ENCODE measurements at places on chromosomes 5 and 9.

GRCh38 chr9:3828495-3828894 is 302.7 kb upstream of the RFX3 start:
- no peak for DNase-seq

DNA sequence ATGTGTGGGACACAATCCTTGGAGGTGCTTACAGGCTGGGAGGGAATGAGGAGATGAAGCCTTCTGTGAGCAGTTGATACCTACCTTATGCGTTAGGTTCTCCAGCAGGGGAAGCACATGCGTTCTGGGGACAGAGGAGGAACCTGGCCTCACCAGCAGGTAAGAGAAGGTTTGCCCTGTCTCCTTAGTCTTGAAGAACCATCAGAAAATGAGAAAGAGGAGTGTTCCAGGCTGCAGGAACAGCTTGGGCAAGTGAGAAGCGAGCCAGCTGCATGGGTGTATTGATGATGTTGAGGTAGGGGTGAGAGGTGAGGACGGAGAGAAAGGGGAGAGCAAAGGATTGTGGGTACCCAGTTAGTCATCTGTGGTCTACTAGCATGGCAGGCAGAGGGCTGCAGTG is 156.9 kb upstream of the MVB12B start:
- no peak for DNase-seq

DNA sequence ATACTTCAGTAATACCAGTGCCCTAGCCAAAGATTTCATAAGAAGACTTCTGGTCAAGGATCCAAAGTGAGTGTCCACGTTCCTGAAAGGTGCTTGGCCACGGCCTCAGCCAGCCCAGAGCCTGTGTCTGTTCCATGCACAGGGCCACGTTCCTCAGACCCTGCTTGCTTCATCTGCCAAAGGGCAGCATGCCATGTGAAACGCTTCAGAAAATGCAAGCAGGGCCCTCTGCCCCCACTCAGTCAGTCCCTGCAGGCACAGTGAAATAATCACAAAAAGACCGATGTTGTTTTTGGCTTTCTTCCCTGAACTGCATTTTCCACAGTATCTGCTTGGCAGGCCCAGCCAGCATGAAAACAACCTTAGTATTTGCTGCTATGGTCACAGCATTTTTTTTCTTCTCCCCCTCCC is 85.5 kb upstream of the CTSL start:
- peak; percentile 86 for DNase-seq

DNA sequence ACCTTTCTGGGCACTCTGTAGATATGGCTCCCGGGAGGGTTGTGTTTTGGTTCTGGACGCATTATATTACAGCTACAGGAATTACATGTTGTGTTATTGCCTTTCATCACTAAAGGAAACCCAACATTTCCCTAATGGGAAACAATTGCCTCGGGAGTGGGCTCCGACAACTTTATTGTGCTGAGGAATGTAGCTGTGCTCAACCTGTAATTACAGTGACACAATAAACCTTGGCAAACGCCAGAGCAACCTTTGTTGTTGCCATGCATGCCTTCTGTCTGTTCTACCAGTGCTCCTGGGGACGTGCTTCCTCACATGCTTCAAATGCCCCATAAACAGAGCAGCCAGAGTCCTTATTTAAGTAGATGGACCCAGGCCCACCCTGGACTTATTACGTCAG is 182.4 kb downstream of the DIRAS2 start:
- peak; percentile 5 for DNase-seq

GRCh38 chr9:77013932-77014596 is 5.4 kb upstream of the FOXB2 start:
- peak; percentile 9 for DNase-seq

DNA sequence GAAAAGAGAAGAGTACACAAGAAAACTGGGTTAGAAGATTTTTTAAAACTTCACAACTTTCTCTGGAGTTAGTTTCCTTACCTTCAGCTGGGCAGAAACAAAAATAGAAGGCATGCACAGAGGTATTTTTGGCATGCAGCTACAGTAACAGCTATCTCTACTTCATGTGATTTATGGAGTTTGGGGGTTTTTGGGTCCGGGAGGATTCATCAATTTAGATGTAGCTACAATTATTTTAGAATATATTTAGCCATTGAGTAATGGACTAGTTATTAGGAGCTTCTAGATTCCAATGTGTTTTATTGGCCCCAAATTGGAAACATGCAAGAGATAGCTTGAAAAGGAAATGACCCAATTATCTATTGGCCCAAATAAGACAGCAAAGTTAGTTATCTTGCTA is 91.6 kb upstream of the TNFAIP8 start:
- DNase-seq: no peak

DNA sequence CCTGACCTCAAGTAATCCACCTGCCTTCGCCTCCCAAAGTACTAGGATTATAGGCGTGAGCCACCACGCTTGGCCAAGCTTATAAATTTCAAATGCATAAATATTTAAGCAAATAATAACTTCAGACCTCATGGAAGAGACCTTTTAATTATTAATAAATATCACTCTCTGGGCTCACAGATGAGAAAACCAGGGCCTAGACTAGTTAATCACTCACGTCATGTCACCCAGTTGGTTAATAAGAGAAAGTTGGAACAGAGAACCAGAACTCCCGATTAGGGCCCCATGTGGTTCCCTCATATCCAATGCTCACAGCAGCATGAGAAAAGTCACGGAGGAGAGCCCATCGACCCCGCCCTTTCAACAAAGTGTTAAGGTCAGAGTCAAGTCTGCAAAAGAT is 79.3 kb downstream of the EPB41L4A start:
- no peak for DNase-seq

DNA sequence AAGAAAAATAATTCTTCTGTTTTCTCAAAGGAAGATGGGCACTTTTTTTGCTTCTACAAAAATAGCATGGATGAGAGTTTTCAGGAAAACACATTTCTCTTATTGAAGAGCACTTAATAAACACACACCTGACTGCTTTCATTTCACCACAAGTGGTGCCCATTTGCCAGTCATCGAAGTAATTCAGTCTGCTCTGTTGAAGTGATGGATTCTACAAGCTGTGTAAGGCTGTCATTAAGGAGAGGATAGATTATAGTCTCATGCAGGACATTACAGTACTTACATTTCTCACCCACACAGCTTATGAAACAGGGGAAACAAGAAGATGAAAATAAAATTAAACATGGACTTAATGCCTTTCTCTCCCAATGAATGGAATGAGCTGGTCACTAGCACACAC is 165.2 kb downstream of the NR2F1-AS1 start:
- DNase-seq: no peak

GRCh38 chr5:35884191-35884769 is 27.6 kb downstream of the IL7R start:
- no peak for DNase-seq

DNA sequence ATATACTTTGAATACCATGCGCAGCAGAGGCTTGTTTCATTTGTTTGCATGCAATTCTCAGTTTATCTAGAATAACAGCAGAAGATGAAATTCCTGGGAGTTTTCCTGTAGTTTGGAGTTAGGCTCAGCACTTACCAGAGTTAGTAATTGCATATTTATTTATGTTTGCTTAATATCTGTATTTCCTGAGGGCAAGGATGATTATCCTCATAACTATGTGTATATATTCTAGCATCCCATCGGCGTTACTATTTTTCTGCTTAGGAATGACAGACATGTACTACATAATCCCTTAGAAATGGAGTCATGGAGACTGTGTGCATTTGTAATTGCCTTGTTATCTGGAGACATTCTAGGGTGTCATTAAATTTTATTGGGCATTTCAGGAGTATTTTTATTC is 1184.8 kb downstream of the DTWD2 start:
- no peak for DNase-seq

DNA sequence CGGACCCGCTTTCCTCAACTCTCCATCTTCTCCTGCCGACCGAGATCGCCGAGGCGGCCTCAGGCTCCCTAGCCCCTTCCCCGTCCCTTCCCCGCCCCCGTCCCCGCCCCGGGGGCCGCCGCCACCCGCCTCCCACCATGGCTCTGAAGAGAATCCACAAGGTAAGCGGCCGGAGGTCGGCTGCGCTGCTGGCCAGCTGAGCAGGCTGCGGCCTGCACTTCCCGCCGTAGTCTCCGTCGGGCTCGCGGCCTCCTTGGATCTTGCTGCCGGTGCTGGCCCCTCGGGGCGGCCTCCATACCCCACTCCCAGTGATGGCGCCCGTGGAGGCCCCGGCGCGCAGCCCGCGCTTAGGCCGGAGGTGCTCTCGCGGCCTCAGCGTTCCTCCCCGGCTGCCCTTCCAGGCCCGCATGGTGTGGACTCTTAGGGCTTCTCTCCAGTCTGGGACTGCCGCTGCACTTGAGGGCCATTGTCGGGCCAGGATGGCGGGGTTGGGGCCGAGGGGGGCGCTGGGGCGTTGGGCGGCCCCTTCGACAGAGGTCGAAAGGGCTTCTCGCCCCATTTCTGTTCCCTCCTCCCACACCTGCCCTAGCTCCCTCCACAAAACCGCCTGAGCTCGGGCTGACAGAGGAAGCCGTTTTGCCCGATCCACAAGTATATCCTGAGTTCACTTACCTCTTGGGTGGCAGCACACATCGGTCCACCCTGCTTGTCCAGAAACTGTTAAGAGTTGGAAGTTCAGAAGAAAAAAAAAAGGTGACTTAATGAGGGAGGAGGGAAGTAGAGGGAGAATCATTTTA is 714 bp downstream of the UBE2D2 start:
- DNase-seq: peak; percentile 81

DNA sequence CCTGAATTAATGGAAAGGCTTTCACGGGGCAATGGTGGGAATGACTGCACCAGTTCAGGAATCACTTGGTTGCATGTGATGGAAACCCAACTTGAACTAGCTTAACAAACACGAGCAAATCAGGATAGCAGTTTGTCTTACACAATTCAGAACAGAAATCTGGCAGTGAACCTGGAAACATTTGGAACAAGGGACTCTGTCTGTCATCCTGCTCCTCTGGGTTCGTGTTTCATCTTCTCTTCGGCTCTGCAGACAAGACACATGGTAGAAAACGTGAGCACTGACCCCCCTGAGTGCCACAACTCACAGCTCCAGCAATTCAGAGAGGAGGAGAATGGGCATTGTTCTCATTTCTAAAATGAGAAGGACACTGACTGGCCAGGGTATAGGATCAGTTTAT is 218.1 kb upstream of the NREP start:
- no peak for DNase-seq

DNA sequence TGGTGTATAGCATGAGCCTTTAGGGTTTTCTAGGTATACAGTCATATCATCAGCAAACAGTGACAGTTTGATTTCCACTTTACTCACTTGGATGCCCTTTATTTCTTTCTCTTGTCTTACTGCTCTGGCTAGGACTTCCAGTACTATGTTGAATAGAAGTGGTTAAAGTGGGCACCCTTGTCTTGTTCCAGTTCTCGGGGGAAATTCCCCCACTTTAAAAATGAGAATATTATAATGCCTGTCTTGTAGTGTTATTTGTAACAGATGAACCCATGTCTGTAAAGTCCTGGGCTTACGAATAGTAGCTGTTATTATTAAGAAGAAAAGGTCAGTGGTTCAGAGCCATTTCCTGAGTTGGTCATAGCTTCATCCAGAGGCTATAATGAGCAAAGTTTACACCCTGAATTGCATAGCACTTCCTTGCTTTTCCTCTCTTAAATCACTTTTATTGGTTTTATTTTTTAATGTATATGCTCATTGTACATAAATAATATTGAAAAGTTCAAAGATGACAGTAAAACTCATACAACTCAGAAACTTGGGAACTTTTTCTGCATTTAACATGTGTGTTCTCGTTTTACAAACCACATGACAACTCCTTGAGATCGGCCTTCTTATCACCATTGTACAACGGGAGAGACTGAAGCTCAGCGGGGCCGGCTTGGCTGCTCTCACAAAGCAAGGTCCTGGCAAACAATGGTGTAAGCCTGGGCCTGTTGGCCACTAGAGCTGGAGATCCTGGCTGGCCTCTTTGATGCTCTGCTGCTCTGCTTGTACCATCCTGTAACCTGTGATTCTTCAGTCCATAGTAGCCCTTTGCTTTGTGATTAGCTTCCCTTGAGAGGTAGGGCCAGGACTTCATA is 85.2 kb downstream of the CYFIP2 start:
- no peak for DNase-seq

DNA sequence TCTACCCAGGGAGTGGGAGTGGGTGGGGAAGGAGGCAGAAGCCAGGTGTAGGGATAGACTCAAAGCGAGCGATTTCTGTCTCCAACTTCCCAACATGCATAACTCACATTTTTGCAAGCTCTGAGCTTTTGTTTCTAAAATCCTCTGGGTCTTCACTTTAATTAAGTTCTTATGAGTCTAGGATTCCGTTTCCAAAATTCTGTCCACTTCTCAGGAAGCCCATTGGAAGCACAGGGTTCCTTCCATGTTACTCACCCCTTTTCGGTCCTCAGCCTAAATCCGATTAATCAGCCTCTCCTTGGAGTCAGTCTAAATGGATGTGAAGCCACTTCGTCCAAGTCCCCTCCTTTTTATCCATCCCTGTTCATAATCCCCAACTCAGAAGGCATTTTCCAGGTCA is 1.4 kb downstream of the GPX3 start:
- no peak for DNase-seq

- DNase-seq: no peak
These were observed 51.1 kb downstream of the KLF4 start for GRCh38 chr9:107438211-107439031.

DNA sequence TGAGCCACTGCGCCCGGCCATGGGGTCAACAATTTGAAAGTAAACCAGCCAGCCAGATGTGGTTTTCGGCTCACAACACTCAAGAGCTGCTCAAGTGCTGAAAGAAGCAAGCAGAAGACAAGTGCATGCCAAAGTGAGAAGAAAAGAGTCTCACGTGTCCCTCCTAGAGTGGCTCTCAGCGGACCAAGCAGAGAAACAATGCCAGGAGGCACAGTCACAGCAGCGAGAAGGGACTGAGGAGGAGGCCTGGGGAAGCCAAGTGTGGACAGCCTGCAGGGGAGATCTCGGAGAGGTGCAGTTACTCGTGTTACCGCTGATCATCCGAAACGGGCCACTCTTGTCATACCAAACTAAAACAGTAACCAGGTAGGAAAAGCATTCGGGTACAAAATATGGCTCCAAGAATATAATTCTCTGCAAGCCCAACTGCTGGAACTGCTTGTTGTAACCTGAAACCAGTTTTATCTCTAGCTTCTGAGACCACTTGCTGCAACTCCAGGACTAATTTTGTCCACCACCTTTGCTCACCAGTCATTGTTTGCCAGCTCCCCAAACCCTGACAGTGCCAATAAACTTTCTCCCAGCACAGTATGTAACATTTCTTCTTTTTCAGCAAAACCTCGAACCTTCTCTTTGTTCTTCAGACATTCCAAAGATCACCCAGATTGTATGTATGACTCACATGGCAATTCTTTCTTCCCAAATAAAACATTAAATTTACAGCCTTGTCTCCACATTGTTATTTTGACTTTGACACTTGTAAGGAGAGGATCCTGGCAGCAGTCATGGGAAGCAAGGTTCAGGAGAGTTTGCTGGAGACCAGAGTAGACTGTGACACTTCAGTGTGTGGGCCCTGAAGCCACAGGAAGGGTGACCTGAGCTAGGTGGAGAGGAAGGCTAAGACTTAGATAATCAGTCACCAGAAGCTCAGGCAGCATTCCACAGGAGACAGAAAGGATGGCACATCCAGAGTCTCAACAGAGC is 6.3 kb downstream of the SLC35D2 start:
- DNase-seq: no peak

GRCh38 chr5:179820483-179821297 is at the start of gene SQSTM1:
Gene SQSTM1, plus strand, starts transcription at chr5:179820905. Its CDS starts 32 bp downstream, at chr5:179820937.
- DNase-seq: peak; percentile 96

Measured in stomach (tissue), 19 donors.